Thoracic aorta (tissue), 2 donors: ENCODE measurements at places on chromosomes 1 and 21. TPM values are rescaled to one million over a fixed set of nuclear protein-coding genes. Genes with fewer than 3 reads are reported as not detected.

DNA sequence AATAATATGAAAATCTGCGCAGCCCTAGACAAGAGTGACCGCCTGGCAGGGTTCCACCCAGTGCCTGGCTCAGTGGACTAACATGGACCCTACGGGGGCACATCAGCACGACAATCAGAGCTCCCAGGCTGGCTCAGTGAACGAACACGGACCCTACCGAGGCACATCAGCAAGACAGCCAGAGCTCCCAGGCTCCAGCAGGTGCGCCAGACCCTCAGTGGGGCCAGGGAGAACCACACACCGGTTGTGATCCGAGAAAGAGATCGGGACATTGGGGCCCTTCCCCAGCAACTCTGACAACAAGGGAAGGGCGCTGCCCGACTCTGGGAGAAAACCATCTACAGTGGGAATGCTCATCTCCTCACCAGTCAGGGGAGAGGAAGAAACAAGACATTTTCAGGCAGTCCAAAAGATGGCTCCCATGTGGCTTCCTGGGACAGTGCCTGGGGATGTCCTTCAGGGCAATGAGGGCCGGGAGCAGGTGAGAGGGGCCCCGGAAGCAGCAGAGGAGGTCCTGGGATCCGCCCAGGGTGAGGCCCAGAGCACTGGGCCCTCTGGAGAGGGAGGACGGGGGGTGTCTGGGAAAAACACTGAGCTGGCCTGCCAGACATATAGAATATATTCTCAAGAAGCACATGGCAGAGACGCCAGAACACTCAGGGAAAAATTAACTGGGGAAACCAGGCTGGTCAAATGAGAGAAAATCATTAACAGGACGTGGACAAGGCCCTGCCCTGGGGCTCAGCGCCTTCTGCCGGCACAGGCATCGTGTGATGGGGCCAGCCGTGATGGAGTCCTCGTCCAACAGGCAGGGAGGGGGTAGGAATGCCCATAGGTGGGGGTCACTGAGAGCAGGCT lies 4.8 kb downstream of the ARHGEF16 start:
- no peaks in the 10 kb centered on the region for H3K27me3 ChIP-seq
- no peak for DNase-seq
- H3K27ac ChIP-seq = no peak overlapping the region
- H3K36me3 ChIP-seq = no peaks in the 10 kb centered on the region
- no peak overlapping the region for H3K4me3 ChIP-seq
- H3K4me1 ChIP-seq = peaks cover 8% of the 10 kb centered on the region

GRCh38 chr1:54784066-54784465 lies 17.1 kb downstream of the TTC22 start:
- H3K27me3 ChIP-seq = no peaks in the 10 kb centered on the region
- H3K36me3 ChIP-seq = no peaks in the 10 kb centered on the region
- DNase-seq = no peak
- H3K4me1 ChIP-seq = no peaks in the 10 kb centered on the region
- no peak overlapping the region for H3K4me3 ChIP-seq

- H3K27me3 ChIP-seq = no peaks in the 10 kb centered on the region
- peak overlapping the region; percentile 51 for H3K4me3 ChIP-seq
- DNase-seq = no peak
- peaks cover 26% of the 10 kb centered on the region for H3K4me1 ChIP-seq
- no peaks in the 10 kb centered on the region for H3K36me3 ChIP-seq
Measured at GRCh38 chr1:234495231-234495990, 16.4 kb upstream of the TARBP1 start.

DNA sequence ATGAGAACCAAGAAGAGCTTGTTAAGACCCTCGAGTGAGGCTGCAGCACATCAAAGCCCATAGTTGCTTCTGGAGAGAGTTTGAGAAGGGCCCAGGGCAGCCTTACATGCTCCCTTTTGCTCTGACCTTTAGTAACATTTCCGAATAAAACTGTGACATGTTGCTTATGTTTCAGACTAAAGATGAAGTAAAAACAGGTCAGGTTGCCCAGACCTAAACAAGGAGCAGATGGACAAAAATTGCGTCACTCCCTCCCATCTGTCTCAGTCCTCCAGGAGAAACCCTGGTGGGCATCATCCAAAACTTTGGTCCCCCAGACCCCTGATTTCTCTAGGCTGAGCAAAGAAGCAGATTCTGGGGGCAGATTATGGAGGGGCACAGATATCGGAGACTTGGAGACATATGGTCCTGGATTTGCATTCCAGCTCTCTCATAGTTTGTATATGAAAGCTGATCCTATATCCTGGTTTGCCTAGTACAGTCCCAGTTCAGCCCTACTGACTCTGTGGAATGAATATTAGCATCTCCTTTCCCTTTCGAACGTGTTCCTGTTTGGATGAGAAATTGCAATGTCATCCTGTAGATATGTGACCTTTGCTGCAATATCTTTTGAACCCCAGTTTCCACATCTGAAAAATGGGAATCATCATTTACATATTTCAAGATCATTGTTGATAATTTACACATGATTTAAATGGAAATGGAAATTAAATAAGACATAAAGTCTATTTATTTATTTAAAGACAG lies 304.9 kb upstream of the USP24 start:
- DNase-seq = no peak
- no peak overlapping the region for H3K27ac ChIP-seq
- H3K27me3 ChIP-seq = no peaks in the 10 kb centered on the region
- H3K4me1 ChIP-seq = no peaks in the 10 kb centered on the region
- no peak overlapping the region for H3K4me3 ChIP-seq

DNA sequence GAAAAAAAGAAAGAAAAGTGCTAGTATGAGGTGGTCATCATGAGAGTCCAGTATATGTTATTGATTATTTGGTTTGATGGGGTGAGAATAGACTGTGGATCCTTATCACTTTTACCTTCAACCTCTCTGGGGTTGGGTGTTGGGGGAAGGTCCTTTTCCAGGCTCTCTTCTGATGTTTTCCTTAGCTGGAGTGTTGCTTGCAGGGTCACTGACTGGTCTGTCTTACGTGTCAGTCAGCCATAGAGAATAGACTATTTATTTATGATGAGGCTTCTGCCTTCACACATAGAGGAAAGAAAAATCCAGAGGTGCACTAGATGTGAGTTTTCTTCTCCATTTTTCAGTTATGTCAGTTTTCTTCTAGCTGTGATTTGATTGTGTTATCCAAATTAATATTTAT lies 36.5 kb downstream of the MAP3K21 start:
- no peak overlapping the region for H3K4me3 ChIP-seq
- DNase-seq = no peak
- no peaks in the 10 kb centered on the region for H3K4me1 ChIP-seq
- no peaks in the 10 kb centered on the region for H3K36me3 ChIP-seq
- no peak overlapping the region for H3K27ac ChIP-seq
- H3K27me3 ChIP-seq = no peaks in the 10 kb centered on the region

DNA sequence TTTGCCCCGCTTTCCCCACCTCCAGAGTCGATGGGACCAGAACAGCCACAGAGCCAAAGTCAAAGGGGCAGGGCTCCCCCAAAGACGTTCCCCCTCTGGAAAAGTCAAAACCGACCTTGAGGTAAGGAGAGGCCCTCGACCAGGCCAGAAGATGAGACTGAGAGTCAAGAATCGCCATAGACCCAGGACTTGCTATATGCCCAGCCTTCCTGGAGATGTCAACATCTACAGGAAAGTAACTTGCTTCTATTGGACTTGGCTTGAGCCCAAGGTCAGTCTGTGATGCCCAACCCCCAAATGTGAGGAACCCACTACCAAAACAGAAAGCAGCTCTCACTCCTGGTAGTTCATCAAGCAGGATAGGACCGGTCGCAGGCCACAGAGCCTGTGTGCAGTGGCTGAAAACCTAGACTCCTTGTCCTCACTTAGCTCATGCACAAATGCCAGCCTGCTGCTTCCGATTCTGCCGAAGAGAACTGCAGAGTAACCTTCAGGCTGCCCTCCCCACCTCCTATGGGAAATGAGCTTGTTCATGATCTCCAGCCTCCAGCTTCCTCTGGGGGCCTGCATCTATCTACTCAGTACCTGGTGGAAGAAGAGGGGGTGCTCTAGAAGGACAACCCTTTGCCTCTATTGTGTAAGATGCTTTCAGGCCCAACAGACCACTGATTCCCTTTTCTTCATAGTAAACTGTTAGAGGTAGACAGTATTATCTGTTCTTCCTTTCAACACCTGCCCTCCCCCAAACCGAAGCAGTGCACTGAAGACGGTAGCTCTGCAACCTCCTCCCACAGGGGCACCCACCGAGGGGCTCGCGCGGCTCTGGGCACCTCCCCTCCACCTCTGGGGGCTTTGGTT lies 1.4 kb downstream of the ACOT7 start:
- H3K36me3 ChIP-seq = no peaks in the 10 kb centered on the region
- peak overlapping the region; percentile 94 for H3K4me3 ChIP-seq
- peaks cover 9% of the 10 kb centered on the region for H3K4me1 ChIP-seq
- H3K27me3 ChIP-seq = no peaks in the 10 kb centered on the region
- DNase-seq = no peak

- H3K27ac ChIP-seq = no peak overlapping the region
- H3K4me3 ChIP-seq = no peak overlapping the region
- H3K27me3 ChIP-seq = no peaks in the 10 kb centered on the region
- H3K36me3 ChIP-seq = peaks cover 16% of the 10 kb centered on the region
- DNase-seq = no peak
Measured at GRCh38 chr1:46343705-46344104, 3.1 kb downstream of the NSUN4 start.

GRCh38 chr21:27423038-27423437 lies 456.1 kb upstream of the ADAMTS5 start:
- peaks cover 40% of the 10 kb centered on the region for H3K4me1 ChIP-seq
- peak overlapping the region; percentile 38 for H3K27ac ChIP-seq
- no peaks in the 10 kb centered on the region for H3K36me3 ChIP-seq
- no peak overlapping the region for H3K4me3 ChIP-seq

DNA sequence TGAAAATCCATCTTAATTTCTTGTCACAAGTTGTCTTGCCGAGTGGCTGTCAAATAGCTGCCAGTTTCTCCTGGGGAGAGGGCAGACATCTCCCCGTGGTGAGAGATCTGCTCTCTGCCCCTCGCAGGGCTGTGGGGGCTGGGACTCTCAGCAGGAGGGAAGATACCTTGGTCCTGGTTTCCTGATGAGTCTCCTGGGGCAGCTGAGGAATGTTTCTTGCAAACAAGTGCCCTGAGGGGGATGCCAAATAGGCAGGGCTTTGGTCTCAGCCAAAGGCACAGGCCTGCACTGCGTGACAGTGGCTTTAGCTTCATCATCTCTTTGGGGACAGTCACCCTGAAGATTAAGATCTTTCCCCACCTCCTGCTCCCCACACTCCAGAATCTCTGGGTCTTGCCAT lies 40.9 kb downstream of the SYT6 start:
- no peaks in the 10 kb centered on the region for H3K36me3 ChIP-seq
- H3K4me3 ChIP-seq = no peak overlapping the region
- DNase-seq = no peak
- H3K27me3 ChIP-seq = no peaks in the 10 kb centered on the region
- H3K27ac ChIP-seq = no peak overlapping the region

DNA sequence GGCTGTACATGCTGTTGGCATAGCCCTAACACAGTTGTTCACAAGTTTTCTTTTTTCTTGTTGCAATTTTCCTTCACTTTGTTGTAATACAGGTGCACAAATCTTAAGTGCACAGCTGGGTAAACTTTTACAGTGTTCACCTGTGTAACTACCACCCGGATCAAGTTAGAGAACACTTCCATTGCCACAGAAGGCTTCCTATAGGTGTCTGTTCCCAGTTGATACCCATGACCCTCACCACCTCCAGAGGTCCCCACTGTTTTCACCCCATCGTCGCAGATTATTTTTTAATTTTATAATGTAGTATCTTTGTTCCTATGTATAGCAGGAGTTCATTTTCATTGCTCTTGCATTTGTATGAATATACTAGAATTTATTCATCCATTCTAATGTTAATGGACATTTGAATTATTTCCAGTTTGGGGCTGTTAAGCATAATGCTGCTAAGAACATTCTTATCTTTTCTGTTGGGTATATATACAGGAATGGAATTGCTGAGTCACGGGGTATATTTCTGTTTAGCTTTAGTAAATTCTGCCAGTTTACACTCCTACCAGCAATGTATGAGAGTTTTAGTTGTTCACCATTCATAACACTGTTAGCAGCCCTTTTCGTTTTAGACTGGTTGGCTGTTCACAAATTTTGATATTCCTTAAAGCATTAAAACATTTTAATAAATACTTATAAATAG lies 16.4 kb downstream of the SPRTN start:
- no peaks in the 10 kb centered on the region for H3K27me3 ChIP-seq
- no peak for DNase-seq
- peaks cover 17% of the 10 kb centered on the region for H3K36me3 ChIP-seq

- peak overlapping the region; percentile 88 for H3K27ac ChIP-seq
- H3K27me3 ChIP-seq = no peaks in the 10 kb centered on the region
- H3K4me1 ChIP-seq = peaks cover 58% of the 10 kb centered on the region
Measured at GRCh38 chr1:156659988-156660751, 17.0 kb downstream of the NES start.

- H3K4me1 ChIP-seq = no peaks in the 10 kb centered on the region
- H3K4me3 ChIP-seq = no peak overlapping the region
- no peaks in the 10 kb centered on the region for H3K27me3 ChIP-seq
- no peak for DNase-seq
- no peaks in the 10 kb centered on the region for H3K36me3 ChIP-seq
Measured at GRCh38 chr1:94608852-94609530, 67.4 kb upstream of the F3 start.

DNA sequence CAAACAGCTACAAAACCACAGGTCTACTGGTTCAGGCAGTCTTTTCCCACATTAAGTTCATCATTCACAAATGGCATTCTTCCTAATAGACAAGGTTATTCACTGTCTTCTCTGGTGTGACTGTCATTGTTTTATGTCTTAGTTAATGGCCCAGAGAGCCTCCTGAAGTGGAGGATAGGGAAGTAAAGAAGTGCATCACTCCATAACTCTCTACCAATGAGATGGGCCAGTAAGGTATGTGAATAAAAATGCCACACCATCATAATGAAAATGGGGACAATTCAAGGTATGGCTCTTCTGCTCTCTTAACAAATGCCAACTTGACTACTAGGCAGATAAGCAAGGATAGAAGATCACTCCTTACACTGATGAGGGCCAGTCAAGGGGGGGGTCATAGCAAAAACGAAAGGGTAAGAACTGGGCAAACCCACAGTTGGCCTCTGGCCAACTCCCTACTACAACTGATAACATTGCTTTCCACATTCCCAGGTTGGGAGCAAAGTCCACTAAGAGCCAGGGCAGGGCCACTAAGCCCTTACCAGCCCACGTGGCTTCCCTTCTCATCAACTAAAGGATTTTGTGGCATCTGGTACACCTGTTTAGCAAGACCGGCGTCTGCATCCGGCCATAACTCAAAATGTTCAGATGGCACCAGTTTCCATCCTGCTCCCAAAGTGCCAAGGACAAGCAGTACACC lies 10.0 kb downstream of the PABPC4 start:
- no peak overlapping the region for H3K27ac ChIP-seq
- H3K4me1 ChIP-seq = no peaks in the 10 kb centered on the region
- H3K36me3 ChIP-seq = peaks cover 92% of the 10 kb centered on the region
- H3K27me3 ChIP-seq = no peaks in the 10 kb centered on the region
- no peak for DNase-seq

- DNase-seq = no peak
- H3K27ac ChIP-seq = no peak overlapping the region
- peaks cover 4% of the 10 kb centered on the region for H3K36me3 ChIP-seq
- no peaks in the 10 kb centered on the region for H3K27me3 ChIP-seq
Measured at GRCh38 chr21:32482565-32483292, 70.2 kb downstream of the EVA1C start.

KRTAP21-2 gene
- not detected for total RNA-seq

MPZ gene
- total RNA-seq = 2.8 TPM

VAMP3 gene
- total RNA-seq = 87.3 TPM

THEM5 gene
- total RNA-seq = not detected

SLC6A17 gene
- total RNA-seq = 0.14 TPM

PROX1 gene
- 0.21 TPM for total RNA-seq

SPATA17 gene
- 9.3 TPM for total RNA-seq

CA6 gene
- total RNA-seq = not detected

PGLYRP3 gene
- not detected for total RNA-seq

TMEM200B gene
- total RNA-seq = 20.8 TPM

CCDC27 gene
- not detected for total RNA-seq

DPT gene
- 60.7 TPM for total RNA-seq
